ENCODE measurements at places on chromosomes 16 and 17. TPM values are rescaled to one million over a fixed set of nuclear protein-coding genes. Genes with fewer than 3 reads are reported as not detected.

GRCh38 chr17:71055128-71055527 is 885.8 kb downstream of the KCNJ2 start:
- no peak for DNase-seq

DNA sequence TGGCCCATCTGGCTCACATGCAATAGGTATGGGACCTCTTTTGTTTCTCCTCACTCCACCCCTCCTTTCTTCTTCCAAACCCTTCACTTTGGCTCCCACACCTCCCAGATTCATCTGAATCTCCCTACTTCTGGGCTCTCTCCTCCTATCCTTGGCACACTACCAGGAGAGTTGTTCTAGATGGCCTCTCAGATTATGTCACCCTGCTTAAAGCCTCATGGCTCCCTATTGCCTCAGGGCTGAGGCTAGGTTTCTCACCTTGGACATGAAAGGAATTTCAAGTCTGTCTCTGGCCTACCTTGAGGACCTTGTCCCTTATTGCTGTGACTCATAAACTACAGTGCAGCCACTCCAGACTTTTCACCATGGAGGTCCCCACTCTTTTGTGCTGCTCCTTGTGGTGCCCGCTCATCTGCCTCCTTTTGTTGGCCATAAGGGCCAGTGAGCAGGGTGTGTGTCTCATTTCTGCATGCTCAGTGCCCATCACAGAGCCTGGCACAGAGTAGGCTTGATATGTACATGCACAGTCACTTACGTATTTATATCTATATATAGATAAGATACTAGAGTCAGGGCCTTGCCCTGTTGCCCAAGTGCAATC is 1.0 kb upstream of the MFAP4 start:
- peak; percentile 55 for DNase-seq

GRCh38 chr17:80491478-80492342 is 15.3 kb upstream of the NPTX1 start:
- no peak for DNase-seq

DNA sequence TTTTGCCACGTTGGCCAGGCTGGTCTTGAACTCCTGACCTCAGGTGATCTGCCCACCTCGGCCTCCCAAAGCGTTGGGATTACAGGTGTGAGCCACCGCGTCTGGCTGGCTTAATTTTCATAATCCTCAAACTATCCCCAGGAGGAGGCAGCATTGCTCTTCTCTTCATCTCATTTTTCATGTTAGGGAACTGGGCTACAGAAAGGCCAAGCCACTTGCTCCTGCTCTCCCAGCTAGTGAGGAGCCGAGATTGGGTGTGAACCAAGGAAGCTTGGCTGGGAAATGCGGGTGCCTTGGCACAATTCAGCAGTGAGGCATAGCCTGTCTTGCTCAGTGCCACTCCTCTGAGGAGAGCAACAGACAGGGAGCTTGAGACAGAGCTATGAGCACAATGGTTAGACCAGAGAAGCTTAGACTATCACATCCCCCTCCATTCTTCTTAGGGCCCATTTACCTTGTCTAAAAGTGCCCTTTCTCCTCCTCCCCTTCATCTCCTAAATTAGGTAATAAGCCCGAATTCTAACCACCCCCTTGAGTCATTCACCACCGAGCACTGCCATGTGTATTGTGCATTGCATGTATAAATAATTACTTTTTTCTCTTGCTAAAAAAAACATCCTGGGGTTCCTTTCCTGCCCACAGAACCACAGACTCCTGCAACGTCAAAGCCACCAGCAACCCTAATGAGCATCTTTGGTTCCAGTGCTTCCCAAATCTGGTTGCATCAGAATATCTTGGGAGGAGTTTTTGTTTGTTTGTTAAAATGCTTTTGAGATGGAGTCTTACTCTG is 20.0 kb upstream of the KIF19 start:
- no peak for DNase-seq

DNA sequence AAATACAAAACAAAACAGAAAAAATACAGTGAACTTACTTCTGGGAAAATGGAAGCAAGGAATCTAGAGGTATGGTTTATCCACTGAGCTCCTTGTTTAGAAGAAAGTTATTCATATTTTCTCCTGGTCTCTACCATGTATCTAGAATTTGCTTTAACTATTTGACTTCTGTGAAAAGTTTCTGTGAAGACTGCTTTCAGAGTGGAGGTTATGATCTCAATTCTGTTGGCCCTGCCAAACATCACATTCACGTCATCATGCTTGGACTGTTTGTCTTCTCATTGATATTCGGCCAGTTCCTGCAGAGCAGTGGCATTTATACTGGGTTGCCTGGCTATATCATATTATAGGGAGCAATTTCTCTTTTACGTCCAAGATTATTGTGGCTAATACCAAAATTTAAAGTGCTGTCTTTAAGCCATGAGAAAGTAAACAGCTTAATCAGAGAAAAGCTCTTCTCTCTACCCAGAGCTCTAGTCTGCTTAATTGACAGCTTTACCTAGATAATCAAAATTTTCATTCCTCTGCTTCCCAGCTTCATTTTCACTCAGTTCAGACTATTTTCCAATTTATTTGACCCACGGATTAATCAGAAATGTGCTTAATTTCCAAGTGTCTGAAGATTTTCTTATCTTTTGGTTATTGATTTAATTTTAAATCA is at the start of gene ABCA8:
ABCA8 (minus strand) TSS at position 212 of the 661 bp plus-strand sequence. CDS start 13,358 bp downstream, outside the sequence.
- peak; percentile 34 for DNase-seq

- peak; percentile 49 for DNase-seq
These were observed 664 bp downstream of the HBQ1 start for GRCh38 chr16:180681-181564.

DNA sequence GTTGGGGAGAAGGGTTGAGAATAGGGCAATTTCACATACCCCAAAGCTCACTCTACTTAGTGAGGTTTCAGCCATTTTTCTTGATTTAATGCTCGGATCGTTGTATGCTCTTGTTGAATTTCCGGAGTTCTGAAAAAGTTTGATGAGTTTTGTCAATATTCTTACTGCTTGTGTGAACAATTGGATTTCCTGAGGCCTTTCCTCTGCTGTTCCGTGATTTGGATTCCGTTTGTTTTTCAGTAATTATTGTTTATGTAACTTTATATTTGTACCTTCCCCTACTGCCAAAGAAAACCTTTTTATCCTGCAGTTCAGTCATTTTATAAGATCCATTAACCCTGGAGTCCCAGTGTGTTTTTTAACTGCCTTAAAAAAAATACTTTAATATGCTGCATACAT is 62.9 kb downstream of the PHKB start:
- DNase-seq = no peak

DNA sequence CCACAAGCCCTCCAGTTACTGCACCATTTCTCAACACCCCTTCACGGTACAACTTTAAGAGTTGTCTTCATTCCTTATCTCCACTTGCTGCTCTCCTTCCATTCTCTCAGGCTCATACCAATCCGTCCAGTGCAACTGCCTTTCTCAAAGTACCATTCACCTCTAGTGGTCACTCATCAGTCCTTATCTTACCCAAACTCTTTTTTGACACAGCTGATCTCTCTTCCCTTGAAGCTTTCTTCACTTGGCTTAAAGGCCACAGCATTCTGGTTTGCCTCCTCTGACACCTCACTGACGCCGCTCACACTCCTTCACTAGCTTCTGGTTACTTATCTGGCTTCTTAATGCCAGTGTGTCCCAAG is 24.9 kb downstream of the UBE2G1 start:
- no peak for DNase-seq

DNA sequence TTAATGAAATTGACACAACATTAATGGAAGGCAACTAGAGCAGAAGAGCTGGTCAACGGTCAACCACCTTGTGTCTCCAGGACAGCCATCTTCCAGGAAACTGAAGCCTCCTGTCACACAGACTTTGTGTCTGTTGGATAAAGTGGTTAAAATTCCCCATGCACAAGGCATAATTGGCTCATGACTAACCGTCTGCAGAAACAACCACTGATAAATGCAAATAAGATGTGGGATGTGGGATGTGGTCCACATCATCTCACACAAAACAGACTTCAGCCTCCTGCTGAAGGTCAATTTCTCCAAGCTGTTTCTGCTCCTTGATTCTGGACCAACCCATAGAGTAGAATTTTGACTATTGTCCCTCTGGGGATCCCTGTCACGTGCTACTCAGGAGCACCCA is 26.9 kb upstream of the XYLT1 start:
- no peak for DNase-seq

- peak; percentile 33 for DNase-seq
These were observed 17.4 kb upstream of the BRD7 start for GRCh38 chr16:50386139-50386538.

GRCh38 chr17:699345-699744 is 15.3 kb downstream of the VPS53 start:
- DNase-seq = no peak

DNA sequence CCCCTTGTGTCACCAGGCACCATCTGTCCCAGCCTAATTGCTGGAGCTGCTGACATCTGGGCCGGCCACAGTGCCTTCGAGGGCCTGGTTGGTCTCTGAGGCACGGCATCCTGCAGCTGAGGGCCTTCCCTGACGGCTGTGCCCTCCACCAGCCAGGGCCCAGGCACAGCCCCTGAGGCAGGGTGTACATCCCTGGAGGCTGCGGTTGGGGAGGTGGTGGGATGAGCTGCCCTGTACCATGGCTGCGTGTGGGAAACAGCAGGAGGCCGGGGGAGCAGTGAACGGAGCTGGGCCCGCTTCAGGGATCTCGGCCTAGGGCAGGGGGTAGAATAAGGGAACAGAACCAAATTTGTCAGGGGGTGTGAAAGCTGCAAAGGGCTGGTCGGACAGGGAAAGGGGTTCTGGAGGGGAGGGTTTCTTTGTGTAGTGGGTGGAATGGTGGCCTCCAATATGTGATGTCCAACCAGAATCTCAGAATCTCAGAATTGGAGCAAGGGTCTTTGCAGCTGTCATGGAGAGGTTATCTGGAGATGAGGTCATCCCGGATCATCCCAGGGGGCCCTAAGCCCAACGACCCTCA is 10.0 kb upstream of the SLC38A10 start:
- no peak for DNase-seq

GRCh38 chr17:57463103-57463885 is 207.0 kb downstream of the MSI2 start:
- DNase-seq = no peak

DNA sequence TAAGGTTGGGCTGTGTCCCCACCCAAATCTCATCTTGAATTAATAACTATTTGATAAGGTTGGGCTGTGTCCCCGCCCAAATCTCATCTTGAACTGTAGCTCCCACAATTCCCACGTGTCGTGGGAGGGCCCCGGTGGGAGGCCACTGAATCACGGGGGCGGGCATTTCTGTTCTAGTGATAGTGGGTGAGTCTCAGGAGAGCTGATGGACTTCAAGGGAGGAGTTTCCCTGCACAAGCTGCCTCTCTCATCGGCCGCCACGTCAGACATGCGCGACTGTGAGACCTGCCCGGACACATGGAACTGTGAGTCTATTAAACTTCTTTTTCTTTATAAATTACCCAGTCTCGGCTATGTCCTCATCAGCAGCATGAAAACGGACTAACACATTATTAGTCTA is 44.9 kb upstream of the METRNL start:
- DNase-seq = no peak

DNA sequence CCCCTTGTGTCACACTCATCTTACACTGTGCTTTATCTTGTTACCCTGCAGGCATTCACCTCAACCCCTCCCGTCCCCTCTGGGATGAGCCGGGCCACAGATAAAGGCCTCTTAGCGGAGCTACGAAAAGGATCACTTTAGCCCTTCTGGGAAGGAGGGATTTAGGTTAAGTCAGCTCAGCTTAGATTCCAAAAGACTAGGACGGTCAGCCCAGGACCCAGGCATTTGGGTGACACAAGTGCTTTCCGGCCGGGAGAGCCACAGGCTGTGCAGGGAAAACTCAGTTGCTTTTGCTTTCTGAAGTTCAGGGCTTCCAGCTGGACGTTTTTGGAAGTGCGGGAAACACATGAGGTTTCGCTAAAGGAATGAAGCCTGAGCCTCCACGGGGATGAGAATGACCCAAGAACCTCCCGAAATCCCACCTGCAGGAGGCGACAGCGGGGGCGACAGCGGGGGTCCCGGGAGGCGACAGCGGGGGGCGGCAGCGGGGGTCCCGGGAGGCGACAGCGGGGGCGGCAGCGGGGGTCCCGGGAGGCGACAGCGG is 11.6 kb upstream of the METRNL start:
- no peak for DNase-seq

- no peak for DNase-seq
These were observed 543 bp downstream of the TXNDC11 start for GRCh38 chr16:11742093-11742535.

USP7 gene
- 29.2 TPM for total RNA-seq

TMEM204 gene
- not detected for total RNA-seq

HERPUD1 gene
- 75.8 TPM for total RNA-seq

HSF4 gene
- total RNA-seq = 17.8 TPM

SYNGR3 gene
- 30.5 TPM for total RNA-seq

AANAT gene
- total RNA-seq = not detected
